ENCODE measurements at places on chromosomes 2 and 18. TPM values are rescaled to one million over a fixed set of nuclear protein-coding genes. Genes with fewer than 3 reads are reported as not detected.

Gene IL36A
- total RNA-seq = not detected

Gene FRZB
- total RNA-seq = 0.10 TPM

GRCh38 chr18:35730691-35731370 is 149.3 kb downstream of the GALNT1 start:
- DNase-seq = no peak

GRCh38 chr18:12485479-12486105 is 77.9 kb downstream of the PRELID3A start:
- no peak for DNase-seq

DNA sequence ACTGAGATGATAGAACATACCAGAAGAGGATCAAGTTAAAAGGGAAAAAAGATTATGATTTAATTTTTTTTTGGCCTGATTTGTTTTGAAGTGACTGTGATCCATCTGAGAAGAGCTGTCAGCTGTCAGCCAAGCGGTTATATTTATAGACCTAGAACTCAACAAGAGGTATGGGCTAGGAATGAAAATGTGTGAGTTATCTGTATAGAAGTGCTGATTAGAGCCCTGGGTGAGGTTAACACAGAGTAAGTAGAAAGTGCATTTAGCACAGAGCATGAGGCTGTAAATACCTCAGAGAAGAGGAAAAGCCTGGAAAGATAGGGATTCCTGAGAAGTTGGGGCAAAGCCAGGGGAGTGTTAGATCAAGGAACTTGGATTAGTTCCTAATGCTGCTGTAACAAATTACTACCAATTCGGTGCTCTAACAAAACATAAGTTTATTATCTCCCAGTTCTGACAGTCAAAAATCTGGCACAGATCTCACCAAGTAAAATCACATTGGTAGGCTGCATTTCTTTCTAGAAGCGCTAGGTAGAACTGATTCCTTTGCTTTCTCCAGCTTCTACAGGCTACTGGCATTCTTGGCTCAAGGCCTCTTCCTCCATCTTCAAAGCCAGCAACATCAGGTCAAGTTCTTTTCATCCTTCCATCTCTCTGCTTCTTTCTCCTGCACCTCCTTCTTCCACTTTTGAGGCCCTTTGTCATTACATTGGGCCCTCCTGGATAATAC is 197.4 kb upstream of the SPHKAP start:
- DNase-seq = no peak

DNA sequence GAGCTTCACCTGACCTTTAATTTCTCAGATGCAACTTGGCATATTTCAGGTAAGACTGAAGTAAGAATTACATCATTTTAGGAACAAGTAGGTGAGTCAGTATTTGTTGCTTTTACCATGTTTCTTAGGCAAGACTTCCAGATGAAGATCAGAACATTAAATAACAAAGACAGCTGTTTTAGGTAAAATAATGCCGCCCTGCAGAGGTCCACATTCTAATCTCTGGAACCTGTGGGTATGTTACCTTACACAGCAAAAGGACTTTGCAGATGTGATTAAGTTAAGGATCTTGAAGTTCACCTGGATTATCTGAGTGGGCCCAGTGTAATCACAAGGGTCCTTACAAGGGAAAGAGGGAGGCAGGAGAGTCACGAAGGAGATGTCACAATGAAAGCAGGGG is 39.3 kb downstream of the ICOS start:
- DNase-seq = no peak

DNA sequence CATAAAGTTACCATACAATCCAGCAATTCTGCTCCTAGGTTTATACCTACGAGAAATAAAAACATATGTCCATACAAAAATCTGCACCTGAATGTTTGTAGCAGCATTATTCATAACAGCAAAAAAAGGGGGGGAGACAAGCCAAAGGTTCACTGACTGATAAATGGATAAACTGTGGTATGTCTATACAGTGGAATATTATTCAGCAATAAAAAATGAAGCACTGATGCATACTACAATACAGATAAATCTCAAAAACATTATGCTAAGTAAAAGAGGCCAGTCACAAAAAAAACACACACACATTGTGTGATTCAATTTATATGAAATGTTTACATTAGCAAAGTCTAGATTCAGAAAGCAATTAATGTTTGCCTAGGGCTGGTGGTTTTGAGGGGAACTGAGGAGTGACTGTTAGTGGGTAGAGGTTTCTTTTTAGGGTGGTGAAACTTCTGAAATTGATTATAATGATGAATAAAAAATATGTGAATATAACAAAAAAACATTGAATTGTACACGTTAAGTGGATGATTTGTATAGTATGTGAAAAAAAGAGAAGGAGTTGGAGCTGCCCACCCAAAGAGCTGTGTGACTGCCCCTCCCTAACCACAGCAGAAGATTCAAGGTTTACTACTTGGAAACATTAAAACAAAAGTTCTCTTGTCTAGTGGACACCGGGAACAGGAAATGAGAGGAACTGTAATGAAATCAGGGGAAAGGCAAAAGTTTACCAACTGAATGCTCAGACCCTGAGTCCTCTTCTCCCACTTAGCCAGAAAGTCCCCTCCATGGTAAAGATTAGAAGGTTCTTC is 13.4 kb downstream of the COLEC12 start:
- DNase-seq = no peak

DNA sequence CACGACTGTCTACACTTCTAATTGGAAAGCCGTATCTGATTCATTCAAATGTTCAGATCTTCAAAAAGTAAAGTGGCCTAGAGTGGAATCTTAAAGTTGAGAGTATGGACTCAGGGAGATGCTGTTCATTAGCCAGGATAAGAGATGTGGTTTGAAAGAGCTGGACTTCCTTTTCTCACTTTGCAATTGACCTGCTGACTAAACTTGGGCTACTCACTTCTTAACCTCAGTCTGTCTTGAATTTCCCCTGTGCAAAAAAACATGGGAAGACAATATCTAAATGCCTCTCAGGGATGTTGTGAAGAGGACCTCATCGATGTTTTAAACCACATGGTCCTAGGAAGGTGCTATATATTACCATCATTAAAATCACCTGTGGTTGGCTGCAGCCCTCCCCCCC is 64.1 kb downstream of the BCL2 start:
- no peak for DNase-seq

Gene CREG2
- total RNA-seq = not detected

DNA sequence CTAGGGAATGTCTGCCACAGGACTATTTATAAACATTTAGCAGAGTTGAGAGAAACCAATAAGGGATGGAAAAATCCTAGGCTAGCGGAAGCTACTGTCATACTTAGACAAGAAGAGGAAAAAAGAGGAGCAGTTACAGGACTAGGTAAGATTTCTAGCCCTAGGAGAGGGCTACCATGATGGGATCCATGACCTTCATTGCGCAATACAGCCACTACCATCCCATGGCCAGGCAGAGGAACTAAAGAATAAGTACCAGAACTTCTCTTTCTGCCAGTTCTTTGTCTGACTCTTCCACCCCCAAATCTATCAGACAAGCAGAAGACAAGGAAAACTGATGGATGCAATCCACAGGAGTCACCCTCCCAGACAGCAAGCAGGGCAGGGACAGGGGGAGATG is 417.0 kb upstream of the CHST9 start:
- DNase-seq = no peak

Gene GKN2
- total RNA-seq = not detected

- DNase-seq = no peak
Observed at GRCh38 chr18:57059366-57059765, 87.5 kb upstream of the BOD1L2 start.

All from B cell (primary cell).